Hepatocyte (in vitro differentiated cells): ENCODE measurements at places on chromosomes 7 and 10. TPM values are rescaled to one million over a fixed set of nuclear protein-coding genes. Genes with fewer than 3 reads are reported as not detected.

- H3K27ac ChIP-seq: no peak overlapping the region
- peaks cover 25% of the 10 kb centered on the region for H3K4me1 ChIP-seq
- no peaks in the 10 kb centered on the region for H3K27me3 ChIP-seq
- H3K36me3 ChIP-seq: no peaks in the 10 kb centered on the region
Observed at GRCh38 chr7:7569081-7569527, 2.4 kb downstream of the MIOS start.

- H3K4me3 ChIP-seq: no peak overlapping the region
- H3K36me3 ChIP-seq: no peaks in the 10 kb centered on the region
- H3K4me1 ChIP-seq: no peaks in the 10 kb centered on the region
- H3K27ac ChIP-seq: no peak overlapping the region
- DNase-seq: no peak
Observed at GRCh38 chr10:75335191-75335590, 66.4 kb downstream of the ZNF503 start.

AZGP1 gene
- total RNA-seq: 46.1 and 52.6 TPM in 2 replicates

CALML3 gene
- total RNA-seq: not detected in 2 replicates
